Ecto neural progenitor cell (in vitro differentiated cells): ENCODE measurements at places on chromosomes 5 and 9.

DNA sequence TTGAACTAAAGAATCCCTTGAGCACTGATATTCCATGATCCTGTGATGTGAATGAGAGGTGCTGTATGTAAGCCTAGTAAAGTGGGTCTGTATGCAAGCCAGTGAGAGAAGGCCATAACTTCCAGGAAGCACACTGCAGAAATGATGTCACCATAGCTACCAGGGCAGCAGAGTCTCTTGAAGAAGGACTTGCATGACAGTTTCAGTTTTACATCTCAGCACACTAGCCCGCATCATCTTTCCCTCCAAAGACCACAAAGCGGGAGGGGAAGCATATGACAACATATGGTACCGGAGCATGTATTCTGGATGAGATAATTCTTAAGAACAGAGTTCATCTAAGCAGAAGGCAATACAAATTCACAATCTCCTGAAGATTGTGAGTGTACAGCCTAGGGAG, 37.6 kb upstream of the MAST4 start:
- DNase-seq: no peak

DNA sequence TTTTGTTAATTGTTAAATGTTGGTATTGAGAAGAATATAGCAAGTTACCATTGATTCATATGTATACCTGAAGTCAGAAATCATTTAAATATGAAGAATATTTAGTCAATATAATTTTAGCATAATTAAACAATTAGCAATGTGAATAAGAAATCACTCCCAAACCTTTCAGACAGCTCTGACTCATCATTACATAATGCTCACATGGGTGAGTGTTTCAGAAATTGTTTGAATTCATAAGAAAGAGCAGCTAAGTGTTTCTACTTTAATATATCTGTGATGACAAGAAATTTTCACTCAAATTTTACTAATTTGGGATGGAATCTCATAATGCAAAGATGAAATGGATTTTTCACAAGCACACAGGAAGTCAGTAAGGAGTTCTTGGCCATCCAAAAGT, 42.0 kb upstream of the CDC42SE2 start:
- DNase-seq: no peak

GRCh38 chr5:107792940-107793339, 122.2 kb upstream of the EFNA5 start:
- no peak for DNase-seq

DNA sequence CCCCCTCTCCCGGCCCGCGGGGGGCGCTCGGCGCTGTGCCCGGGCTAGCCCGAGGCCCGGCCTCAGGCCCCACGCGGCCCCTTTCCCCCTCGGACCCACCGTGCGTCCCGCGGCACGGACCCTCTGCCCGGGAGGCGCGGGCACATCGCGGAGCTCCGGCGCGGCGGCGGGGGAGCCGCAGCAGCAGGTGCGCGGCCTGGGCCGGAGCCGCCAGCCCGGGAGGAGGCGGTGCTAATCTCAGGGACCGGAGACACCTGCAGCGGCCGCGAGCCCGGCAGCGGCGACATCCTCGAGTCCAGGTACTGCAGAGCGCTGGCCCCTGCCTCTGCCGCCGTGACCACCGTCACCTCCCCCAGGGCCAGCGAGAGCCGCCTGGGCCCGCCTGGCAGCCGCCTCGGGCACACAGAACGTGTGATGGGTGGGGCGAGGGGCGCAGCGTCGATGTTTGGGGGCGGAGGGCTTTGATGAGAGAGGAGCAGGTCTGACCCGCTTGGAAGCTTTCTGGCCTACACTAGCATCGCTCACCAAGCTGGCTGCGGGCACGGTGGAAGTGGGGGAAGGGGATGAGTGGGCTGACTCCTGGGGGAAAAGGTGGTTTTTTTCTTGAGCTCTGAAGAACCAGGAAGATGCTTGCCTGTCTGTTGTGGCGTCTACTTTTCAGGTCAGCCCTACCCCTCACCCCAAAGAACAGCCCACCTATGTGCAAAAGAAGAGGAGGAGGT, 524 bp downstream of the CYFIP2 start:
- peak; percentile 73 for DNase-seq

DNA sequence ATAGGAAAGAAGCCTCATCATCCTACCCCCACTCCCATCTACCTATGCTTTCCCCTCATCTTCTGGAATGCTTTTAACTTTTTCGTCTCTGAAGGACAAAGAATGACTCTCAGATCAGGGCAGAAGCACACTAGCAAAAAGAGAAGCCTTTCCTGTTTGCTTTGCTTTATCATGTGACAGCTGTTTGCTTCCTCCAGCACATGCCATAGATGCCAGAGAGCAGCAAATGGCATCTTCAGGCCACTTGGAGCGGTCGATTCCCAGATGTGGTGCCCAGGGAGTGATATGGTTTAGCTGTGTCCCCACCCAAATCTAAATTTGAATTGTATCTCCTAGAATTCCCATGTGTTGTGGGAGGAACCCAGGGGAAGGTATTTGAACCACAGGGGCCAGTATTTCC, 294.8 kb downstream of the GADD45G start:
- peak; percentile 21 for DNase-seq

GRCh38 chr5:167442922-167443321, 848.5 kb upstream of the WWC1 start:
- DNase-seq: no peak

DNA sequence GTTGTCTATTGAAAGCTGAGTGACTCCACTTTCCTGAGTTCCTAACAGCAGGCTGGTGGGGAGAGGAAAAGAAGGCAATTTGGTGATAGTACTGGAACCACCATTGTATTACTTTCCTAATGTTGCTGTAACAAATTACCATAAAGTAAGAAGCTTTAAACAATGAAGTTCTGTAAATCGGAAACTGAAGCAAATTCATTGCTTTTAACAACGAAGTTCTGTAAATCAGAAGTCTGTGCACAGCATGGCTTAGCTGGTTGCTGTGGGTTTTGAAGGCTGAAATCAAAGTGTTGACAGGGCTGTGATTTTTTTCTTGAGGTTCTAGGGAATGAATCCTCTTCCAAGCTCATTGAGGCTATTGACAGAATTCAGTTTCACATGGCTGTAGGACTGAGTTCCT, 72.3 kb downstream of the SLC44A1 start:
- DNase-seq: no peak

GRCh38 chr9:27371382-27371781, 74.4 kb upstream of the EQTN start:
- DNase-seq: no peak
